Ascending aorta (tissue), 2 donors: ENCODE measurements at places on chromosomes 5 and 9. TPM values are rescaled to one million over a fixed set of nuclear protein-coding genes. Genes with fewer than 3 reads are reported as not detected.

DRD1 gene
- 0.11 TPM for total RNA-seq

DNA sequence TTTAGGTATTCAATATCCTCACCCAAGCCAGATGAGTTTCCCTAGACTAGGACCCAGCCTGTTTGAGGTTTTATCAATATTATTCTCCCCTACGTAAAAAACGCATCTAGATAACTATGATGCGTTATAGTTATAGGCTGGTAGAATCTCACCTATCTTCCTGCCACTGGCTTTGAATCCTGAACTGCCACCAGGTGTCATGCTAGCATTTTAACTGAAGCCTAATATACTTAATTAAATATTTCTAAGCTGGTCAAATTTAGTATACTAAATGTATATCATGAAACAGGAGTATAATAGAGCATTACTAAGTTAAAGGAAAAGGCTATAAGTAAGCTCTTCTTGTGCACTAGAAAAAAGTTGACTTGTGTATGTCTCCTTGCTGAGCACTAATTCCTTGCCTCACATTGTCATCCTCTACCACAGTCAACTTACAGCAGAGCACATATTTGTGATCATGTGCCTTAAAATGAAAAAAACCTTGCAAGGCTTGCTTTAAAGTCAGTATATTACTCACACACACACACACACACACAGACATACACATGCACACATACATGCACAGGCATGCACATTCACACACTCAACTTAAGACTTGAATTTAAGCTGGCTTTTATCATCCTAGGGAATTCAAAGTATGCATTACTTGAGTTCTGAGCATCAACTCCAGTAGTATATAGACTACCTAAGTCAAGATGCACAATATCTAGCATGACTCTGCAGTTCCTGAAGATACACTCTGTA, 303.4 kb downstream of the ADGRV1 start:
- H3K36me3 ChIP-seq: no peaks in the 10 kb centered on the region
- H3K4me1 ChIP-seq: no peaks in the 10 kb centered on the region
- DNase-seq: no peak
- no peak overlapping the region for H3K27ac ChIP-seq

CCDC171 gene
- total RNA-seq: 1.7 TPM

DNA sequence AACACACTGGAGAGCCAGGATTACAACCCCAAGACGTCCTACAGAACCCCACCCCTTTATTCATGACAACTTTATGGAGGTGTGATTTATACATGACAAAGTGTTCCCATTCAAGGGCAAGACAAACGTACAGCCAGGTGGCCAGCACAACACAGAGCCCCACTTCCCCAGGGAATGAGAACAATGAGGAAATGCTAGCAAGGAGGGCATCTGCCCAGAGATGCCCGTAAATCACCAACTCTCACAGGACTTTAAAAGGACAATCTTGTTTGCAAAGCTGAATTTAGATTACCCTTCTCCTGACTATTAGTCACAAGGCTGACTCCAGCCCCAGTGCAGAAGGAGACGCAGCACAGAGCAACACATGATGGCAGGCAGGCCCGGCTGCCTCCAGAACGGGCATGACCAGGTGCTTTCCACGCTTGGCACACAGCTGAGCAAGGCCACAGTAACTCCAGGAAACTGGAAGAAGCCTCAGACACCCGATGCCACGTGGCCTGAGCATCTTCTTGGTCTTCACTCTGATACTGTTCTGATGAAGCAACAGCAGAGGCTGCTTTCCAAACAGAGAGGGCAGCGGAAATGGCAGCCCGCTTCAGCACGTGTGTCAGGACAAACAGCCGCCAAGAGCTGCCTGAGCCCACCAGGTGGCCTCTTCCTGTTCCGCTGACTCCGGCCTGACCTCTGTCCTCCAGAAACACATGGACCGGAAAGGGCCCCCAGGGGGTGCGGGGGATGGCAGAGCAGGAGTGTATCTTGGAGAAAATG, 51.4 kb downstream of the ROR2 start:
- no peak overlapping the region for H3K4me3 ChIP-seq
- H3K4me1 ChIP-seq: peaks cover 3% of the 10 kb centered on the region
- no peaks in the 10 kb centered on the region for H3K27me3 ChIP-seq
- no peak for DNase-seq

BHMT2 gene
- total RNA-seq: 2.9 TPM

DNA sequence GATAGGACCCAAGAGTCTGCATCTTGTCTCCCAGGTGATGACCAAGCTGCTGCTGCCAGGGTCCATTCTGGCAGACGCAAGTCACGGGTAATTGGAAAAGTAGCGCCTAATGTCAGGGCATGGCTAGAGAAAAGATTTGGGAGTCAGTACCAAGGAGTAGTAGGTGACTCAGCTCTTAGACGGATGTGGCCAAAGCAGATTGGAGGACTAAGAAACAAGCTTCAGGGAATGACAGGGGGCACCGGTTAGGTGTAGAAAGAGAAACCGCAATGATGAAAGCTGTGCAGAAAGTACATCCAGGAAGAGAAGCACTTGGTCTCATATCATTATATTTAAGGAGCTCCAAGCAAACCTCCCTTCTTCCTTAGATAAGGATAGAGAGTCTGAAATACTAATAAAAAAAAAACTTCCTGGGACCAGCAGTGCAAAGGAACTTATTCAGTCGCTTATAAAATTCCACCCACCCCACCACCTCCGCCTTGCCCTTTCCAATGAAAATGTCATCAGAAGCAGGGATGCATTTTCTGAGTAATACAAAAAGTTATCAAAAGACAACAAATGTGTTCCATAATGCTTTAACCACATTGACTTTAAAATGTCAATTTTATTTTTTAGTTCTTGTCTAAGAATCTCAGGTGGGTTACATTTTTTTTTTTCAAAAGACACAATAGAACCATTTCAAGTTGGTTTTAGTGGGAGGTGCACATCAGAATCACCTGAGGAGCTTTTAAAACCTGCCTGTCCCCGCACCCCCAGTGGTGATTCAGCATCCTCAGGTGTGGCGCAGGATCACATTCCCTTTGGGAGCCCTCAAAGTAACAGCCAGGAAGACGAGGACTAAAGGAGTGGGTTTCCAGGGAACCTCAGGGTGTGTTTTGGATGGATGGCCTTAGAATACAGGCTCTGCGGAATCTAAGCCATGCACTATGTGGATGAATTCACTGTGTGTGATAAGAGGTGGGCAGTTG, 31.2 kb downstream of the PTPN3 start:
- H3K4me1 ChIP-seq: peaks cover 8% of the 10 kb centered on the region
- no peak for DNase-seq
- no peak overlapping the region for H3K4me3 ChIP-seq
- no peak overlapping the region for H3K27ac ChIP-seq

DNA sequence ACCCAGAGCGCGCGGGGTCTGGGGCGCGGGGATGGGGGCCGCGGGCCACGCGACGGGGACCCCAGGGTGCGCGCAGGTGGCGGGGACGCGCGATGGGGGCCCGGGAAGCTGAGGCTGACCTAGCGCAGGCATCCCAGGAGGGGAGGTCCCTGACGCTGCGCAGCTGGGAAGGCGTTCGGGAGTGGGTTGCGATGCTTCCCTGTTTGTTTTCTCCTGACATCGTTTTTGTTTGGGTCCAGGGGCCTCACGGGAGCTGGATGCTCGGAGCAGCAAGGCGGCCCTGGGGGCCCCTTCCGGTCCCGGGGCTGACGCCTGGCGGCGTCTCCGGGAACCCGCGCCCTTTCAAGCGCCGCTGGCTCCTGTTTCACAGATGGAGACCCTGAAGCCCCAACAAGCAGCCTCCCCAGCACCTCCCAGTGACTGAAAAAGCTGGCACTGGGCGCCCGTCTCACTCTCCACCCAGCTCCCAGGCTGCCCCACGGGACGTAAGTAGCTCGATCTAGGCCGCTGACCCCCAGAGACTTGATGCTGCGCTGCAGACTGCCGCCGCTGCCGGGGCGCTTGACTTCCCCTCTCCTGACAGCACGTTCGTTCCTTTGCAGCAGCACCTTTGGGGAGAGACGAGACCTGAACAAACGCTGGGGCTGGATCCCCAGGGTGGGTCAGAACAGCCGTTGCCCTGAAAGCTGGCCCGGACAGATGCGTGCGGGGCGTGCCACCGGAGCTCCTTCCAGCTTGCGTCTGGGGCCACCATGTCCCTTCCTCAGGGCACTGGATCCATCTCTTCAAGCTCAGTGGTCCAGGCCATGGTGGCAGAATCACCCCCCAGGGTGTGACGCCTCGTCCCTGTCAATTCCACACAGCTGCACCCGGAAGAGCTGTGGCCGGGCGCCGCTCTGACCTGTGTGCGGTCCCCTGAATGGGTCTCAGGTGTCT, 593 bp downstream of the BRD3OS start:
- H3K36me3 ChIP-seq: peaks cover 6% of the 10 kb centered on the region
- H3K4me1 ChIP-seq: no peaks in the 10 kb centered on the region
- no peak for DNase-seq
- H3K27me3 ChIP-seq: no peaks in the 10 kb centered on the region
- H3K4me3 ChIP-seq: peak overlapping the region; percentile 97
- H3K27ac ChIP-seq: peak overlapping the region; percentile 68

DNA sequence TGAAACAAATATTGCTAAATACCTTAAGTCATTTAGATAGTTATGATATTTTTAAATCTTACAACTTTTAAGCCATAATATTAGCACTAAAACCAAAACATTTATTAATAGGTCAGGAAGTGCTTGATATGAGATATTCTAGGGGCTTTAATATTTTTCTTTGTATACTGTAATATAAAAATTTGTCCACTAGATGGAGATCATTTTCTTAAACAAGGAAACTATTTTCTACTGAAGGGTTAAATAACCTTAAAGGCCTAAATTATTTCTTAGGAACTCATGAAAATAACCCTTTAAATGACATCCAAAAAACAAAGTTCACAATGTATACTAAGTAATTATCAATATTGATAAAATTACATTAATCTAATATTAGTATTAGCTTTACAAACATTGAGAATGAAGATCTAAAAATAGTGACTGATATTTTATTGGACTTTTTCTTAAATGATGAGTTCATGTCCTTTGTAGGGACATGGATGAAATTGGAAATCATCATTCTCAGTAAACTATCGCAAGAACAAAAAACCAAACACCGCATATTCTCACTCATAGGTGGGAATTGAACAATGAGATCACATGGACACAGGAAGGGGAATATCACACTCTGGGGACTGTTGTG, 635.7 kb downstream of the RAB3C start:
- H3K4me3 ChIP-seq: no peak overlapping the region
- no peaks in the 10 kb centered on the region for H3K4me1 ChIP-seq
- H3K27ac ChIP-seq: no peak overlapping the region
- DNase-seq: no peak

GRCh38 chr5:94832685-94833084, 214.2 kb downstream of the SLF1 start:
- DNase-seq: no peak
- H3K4me1 ChIP-seq: no peaks in the 10 kb centered on the region
- H3K4me3 ChIP-seq: no peak overlapping the region
- H3K27me3 ChIP-seq: no peaks in the 10 kb centered on the region
- no peaks in the 10 kb centered on the region for H3K36me3 ChIP-seq

RNF208 gene
- 6.7 TPM for total RNA-seq

- H3K4me3 ChIP-seq: no peak overlapping the region
- H3K27me3 ChIP-seq: no peaks in the 10 kb centered on the region
- no peak for DNase-seq
- H3K4me1 ChIP-seq: no peaks in the 10 kb centered on the region
These were observed 84.4 kb upstream of the STARD4 start for GRCh38 chr5:111596705-111597104.

GZMA gene
- not detected for total RNA-seq

- H3K4me1 ChIP-seq: no peaks in the 10 kb centered on the region
- H3K27ac ChIP-seq: no peak overlapping the region
- DNase-seq: no peak
- H3K4me3 ChIP-seq: no peak overlapping the region
These were observed 87.0 kb downstream of the ERBIN start for GRCh38 chr5:66013397-66013796.

GRCh38 chr5:82396396-82396795, 118.2 kb upstream of the RPS23 start:
- peak overlapping the region; percentile 77 for H3K27ac ChIP-seq
- H3K4me1 ChIP-seq: peaks cover 4% of the 10 kb centered on the region
- H3K27me3 ChIP-seq: no peaks in the 10 kb centered on the region
- H3K36me3 ChIP-seq: no peaks in the 10 kb centered on the region
- H3K4me3 ChIP-seq: no peak overlapping the region

DNA sequence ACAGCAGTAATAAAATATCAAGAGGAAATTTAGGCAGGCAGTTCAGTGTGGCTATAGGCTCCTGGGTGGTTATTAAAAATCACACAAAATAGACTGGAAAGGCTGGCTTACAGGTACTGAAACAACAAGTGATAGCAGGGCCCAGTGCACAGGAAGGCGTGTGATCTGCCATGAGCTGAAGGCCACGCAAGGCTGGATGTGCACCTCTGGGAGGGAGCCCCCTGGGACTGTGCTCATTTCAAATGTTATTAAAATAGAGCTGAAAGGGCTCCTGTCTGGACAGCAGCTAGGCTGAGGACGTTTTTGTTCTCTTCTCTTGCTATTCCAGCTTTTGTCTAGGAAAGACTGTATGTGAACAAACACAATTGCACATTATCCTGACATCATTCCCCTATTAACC, 324.3 kb upstream of the RFX3 start:
- no peaks in the 10 kb centered on the region for H3K4me1 ChIP-seq
- H3K36me3 ChIP-seq: peaks cover 16% of the 10 kb centered on the region
- no peak for DNase-seq
- H3K4me3 ChIP-seq: no peak overlapping the region
- H3K27ac ChIP-seq: no peak overlapping the region

- H3K36me3 ChIP-seq: no peaks in the 10 kb centered on the region
- H3K27me3 ChIP-seq: no peaks in the 10 kb centered on the region
- H3K4me3 ChIP-seq: no peak overlapping the region
- no peak overlapping the region for H3K27ac ChIP-seq
- no peak for DNase-seq
These were observed 19.3 kb upstream of the ANKH start for GRCh38 chr5:14890846-14891245.
